Endothelial cell of umbilical vein (primary cell): ENCODE measurements at places on chromosomes 5 and 9. TPM values are rescaled to one million over a fixed set of nuclear protein-coding genes. Genes with fewer than 3 reads are reported as not detected.

GRCh38 chr5:67530609-67531255 is 334.1 kb upstream of the CD180 start:
- no peak overlapping the region for H3K27ac ChIP-seq

DNA sequence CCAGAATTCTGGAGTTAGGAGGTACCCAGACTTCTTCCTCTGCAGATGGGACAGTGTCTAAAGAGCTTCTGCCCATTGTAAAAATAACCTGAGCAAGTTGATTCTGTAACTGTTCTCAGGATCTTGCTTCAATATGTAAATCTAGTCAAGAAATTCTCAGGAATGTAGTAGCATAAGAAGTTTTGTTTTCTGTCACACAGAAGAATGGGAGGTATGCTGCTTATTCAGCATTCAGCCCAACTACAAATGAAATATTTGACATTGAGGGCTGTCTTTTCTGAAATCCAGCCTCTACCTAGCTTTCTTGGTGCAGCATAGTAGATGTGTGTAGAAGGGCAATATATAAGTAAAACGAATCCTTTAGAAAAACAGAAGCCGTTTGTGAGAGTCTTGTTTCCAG is 13.8 kb downstream of the MACIR start:
- DNase-seq: no peak
- H3K36me3 ChIP-seq: peaks cover 7% of the 10 kb centered on the region
- H3K27ac ChIP-seq: no peak overlapping the region
- H3K27me3 ChIP-seq: no peaks in the 10 kb centered on the region
- no peak overlapping the region for H3K4me3 ChIP-seq
- H3K4me1 ChIP-seq: peaks cover 20% of the 10 kb centered on the region

DNA sequence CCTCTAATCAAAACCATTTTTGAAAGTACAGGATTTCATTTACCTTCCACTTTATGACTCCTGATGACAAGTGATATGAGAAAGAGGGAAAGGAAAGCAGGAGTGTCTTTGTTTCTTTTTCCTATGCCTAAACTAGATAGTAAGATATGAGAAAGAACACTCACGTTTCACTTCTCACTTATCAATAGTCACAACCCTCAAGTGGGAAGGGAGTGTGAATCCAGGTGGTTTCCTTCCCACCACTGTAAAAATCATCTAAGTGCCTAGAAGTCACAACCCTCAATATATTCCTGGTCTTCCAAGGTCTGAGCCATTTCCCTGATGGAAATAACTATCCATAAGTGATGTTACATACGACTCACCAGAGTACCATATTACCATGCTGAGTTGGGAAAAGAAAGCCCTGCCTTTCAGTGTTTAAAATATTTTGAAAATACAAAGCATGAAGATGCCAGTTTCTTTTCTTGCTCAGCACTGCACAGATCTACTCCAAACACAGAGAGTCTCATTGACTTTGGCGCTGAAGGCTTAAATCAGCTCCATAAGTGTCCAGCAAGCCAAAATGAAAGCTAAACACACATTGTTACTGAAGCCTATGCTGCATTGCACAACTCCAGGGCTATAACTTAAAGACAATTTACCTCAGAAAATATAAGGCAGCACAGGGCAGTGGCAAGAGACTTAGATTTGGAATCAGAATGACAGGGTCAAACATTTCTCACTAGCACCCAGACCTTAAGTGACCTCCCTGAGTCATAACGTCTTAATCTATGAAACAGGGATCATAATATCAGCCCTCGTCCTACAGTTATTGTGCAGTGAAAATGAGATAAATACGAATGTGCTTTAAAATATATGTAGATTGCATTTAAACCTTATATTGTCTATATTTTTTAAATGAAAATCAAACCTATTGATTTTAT is 301.2 kb downstream of the KIAA0825 start:
- no peaks in the 10 kb centered on the region for H3K27me3 ChIP-seq
- H3K4me3 ChIP-seq: no peak overlapping the region
- no peaks in the 10 kb centered on the region for H3K36me3 ChIP-seq

DNA sequence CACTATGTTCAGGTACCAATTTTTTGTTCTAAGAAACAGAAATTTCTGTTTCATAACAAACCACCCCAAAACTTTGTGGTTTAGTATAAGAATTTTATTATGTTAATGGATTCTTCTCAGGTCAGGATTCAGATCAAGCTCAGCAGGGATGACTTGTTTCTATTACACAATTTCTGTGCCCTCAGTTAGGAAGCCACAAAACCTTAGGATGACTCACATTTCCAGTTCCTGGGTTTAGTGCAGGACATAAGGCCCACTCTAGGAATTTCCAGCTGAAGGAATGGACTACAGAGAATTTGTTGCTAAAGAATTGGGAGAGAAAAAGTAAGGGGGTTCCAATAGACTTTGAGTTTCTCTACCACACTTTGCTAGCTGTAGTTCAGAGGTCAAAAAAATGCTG is 629.3 kb downstream of the ANXA1 start:
- H3K4me1 ChIP-seq: no peaks in the 10 kb centered on the region
- no peaks in the 10 kb centered on the region for H3K27me3 ChIP-seq
- no peak overlapping the region for H3K4me3 ChIP-seq
- H3K36me3 ChIP-seq: no peaks in the 10 kb centered on the region
- DNase-seq: no peak

GRCh38 chr5:42522783-42523182 is 99.5 kb downstream of the GHR start:
- H3K27ac ChIP-seq: no peak overlapping the region
- H3K27me3 ChIP-seq: no peaks in the 10 kb centered on the region
- no peaks in the 10 kb centered on the region for H3K4me1 ChIP-seq

- no peak for DNase-seq
- H3K4me1 ChIP-seq: no peaks in the 10 kb centered on the region
- H3K27ac ChIP-seq: no peak overlapping the region
These were observed 172.0 kb upstream of the TBC1D2 start for GRCh38 chr9:98427491-98427890.

GRCh38 chr5:96661855-96662724 is at the start of gene CAST:
Gene CAST, plus strand, starts transcription at chr5:96662376. Its CDS starts 47 bp downstream, at chr5:96662423.
- H3K27ac ChIP-seq: peak within 1 kb of the TSS; percentile 47
- peak; percentile 88 for DNase-seq
- peak within 1 kb of the TSS; percentile 49 for H3K4me3 ChIP-seq
- peaks cover 17% of the 10 kb centered on the region for H3K4me1 ChIP-seq
- H3K36me3 ChIP-seq: no peaks in the 10 kb centered on the region
- no peaks in the 10 kb centered on the region for H3K27me3 ChIP-seq

Gene TMEM215
- total RNA-seq: not detected in 2 replicates

Gene LCN6
- total RNA-seq: not detected in 2 replicates

Gene INSL4
- not detected in 2 replicates for total RNA-seq

Gene NRARP
- 50.0 and 61.0 TPM in 2 replicates for total RNA-seq

Gene FGF18
- total RNA-seq: 0.27 TPM in 1 of 2 replicates, not detected in the other

Gene KIF4B
- total RNA-seq: 0.14 and 0.44 TPM in 2 replicates
